ENCODE measurements at places on chromosomes 5 and 9. TPM values are rescaled to one million over a fixed set of nuclear protein-coding genes. Genes with fewer than 3 reads are reported as not detected.
A peak's percentile ranks its signal among the peaks of the same experiment; 100 is the strongest.

DNA sequence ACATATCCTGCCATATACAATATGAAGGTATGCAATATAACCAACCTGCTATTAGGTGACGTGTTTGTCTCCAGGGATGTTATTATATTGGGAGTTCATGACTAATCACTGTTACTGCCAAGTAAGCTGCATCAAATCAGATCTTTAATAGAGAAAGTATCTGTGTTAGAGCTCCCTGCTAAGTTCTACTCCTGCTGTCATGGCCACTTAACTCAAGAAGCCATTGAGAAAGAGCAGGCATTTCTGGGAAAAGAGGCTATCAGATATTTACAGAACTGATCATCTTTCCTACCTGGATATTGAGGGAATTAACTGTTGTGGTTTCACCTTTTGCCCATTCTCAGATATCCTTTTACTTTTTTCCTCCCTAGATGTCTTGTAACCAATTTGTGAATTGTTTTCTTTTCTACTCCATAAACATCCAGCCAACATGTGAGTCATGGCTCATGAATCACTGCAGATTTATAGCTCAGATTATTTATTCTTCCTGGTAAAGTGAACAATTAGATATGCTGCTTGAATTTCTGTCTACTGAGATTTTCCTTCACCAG lies 634.8 kb upstream of the FAM174A start:
- DNase-seq, result no peak

The WNT8A gene
- not detected for total RNA-seq

DNA sequence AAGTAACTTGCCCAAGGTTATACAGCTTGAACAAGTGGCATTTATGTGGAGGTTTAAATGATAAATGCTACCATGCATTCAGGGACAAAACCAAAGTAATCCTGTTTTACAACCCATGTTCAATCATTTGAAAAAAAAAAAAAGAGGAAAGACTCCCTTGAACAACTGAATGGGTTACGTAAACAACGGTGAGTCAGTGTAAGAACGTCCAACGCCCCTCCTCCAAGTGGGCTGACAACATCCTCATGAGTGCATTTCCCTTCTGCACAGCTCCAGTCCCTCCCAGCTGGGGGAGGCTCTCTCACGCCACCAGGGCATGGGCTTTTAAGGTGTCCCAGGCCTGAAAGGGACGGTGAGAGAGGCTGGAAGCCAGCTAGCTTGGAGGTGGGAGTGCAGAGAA lies 90.0 kb downstream of the PRRT1B start:
- DNase-seq, result peak; percentile 89

- DNase-seq, result peak; percentile 32
Observed at GRCh38 chr5:71778678-71779276, 59.7 kb downstream of the CARTPT start.

DNA sequence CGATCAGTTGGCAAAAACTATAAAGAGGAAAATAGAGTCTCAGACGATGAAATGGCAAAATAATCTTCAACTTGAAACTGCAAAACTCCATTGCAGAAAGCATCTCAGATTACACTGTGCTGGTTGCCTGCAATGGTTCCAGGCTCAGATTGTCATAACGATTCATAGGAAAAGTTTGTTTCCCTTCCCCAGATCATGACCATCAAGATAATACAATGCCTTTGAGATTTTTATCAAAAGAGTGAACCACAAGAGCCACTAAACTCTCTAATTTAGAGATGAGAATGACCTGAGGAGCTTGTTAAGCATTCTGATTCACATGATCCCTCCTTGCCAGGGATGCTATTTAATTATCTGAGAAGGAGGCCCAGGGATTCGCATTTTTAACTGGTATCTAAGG lies 52.6 kb upstream of the ITGA1 start:
- DNase-seq, result no peak

The WDR38 gene
- not detected for total RNA-seq

DNA sequence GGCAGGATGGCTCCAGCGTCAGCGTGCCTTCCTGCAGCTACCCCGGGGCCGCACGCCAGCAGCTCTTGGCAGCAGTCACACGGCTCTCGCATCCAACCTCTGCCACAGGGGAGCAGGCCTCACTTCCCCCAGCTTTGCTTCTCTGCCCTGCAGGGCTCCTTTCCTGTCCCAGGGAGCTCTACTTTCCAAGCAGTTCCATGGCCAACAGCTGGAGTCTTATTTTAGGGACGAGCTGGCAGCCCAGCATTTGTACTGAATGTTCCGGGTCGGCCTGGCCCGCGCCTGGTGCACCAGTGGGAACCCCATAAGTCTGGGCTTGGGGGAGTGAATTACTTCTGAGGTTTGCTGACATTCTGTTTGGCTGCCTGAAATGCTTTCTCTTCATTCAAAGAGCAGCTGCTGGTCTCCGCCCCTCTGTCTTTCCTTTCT lies 34.6 kb downstream of the GADD45G start:
- peak; percentile 62 for DNase-seq

GRCh38 chr5:94545870-94546625 lies 72.4 kb downstream of the KIAA0825 start:
- DNase-seq, result no peak

DNA sequence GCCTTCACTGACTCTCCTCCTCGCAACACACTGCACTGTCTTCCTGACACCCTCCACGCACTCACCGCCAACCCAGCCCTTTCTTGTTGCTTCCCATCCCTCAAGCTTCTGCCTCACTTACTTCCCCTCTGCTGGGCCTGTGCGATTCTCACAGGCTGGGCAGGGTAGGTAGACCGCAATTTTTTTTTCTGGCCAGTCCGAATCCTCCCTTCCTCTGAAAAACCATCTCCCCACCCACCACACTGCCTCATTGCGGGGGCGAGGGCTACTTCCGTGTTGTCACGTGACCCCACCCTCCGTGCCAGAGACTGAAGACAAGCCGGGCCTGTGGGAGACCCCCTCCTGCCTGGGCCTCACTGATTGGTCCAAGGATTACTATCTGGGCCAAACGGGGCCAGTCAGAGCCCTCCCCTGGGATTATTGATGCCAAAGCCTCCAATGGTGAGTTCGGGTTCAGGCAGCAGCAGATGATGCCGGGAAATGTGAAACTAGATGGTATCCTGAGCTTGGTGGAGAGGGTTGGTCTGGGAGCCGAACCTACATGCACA lies 73.1 kb downstream of the STK10 start:
- DNase-seq, result no peak

DNA sequence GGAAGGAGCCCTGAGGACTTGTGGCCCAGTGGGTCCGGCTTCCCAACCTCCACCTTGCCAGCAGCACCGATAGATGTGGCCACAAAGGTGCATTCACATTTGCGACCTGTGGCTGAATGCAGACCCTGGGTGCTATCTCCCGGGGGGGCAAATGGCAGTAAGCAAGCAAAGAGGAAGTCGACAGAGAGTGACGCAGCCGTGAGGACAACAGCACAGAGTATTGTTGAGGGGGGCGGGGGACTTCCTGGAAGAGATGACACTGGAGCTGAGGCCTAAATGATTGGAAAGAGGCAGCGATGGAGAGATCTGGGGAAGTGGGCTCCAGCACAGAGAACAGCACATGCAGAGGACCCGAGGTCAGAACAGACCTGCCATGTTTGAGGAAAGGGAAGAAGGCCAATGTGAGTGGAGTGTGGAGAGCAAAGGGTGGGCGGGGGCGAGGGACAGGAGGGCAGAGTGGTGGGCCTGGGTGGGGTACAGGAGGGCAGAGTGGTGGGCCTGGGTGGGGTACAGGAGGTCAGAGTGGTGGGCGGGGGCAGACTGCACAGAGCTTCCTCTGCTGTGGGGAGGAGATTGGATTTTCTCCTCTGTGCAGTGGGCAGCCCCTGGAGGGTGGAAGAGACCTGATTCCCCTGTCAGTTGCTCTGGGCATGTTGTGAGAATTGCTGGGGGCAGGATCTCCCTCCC lies 42.6 kb downstream of the ADAMTS2 start:
- DNase-seq, result no peak

DNA sequence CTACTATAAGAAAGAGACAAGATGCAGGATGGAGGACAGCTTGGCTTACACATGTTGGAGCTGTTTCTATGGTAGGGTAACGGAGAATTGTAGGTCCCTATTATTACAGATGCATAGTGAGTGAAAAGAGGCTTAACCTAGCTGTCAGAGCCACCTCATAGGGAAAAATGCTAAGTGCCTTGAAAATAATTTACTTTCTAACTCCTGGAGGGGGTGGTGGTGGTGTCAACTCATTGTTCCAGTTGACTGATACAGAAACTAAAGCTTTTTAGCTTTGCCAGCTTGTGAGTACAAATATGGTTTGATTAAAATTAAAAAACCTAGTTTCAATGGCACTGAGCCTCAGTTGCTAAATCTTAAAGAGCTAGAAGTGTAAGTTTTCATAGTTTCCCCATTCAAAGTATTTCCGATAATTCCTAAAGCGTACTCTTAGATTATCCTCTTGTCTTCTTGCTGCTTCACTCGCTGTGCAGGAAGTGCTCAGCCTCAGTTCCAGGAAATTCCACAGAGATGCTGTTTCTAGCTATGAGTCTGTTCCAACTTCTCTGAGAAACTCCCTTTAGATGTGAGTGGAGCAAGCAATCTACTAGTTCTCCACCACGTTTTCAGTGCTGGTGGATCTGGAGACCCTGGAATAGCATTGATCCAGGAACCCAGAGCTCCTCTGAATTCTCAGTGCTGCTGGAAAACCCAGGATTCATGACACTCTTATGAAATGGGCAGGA lies 265.2 kb downstream of the DMAC1 start:
- DNase-seq, result no peak

- no peak for DNase-seq
Observed at GRCh38 chr5:16551628-16552027, 65.2 kb downstream of the RETREG1 start.

GRCh38 chr5:61055434-61056006 lies 106.7 kb downstream of the SMIM15 start:
- no peak for DNase-seq

GRCh38 chr9:132670457-132671391 lies at the start of gene GTF3C4:
TSS of gene GTF3C4 (plus strand) at chr9:132670464. CDS start at chr9:132670599, 135 bp downstream.
- no peak for DNase-seq

DNA sequence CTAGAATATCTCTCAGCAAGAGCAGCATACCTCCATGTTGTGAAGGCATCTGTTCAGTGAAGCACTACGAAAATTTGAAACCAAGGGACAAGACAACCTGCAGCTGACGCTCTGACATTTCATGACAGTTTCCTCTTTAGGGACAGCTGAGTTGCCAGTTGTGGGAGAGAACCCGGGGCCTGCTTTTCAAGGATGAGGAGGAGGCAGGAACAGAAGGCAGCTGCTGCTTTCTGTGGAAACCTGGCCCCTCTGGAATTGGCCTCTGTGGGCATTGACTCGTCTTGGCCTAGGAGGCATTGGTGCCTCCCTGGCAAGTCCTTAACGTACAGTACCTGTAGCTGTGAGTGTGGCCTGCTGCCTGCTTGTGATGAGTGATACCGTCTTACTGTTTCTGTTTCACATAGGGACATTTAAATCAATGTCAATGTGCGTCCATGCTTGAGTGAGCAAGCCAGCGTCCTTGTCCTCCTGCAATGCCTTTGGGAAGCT lies 21.6 kb downstream of the SLC46A2 start:
- no peak for DNase-seq

GRCh38 chr5:127599320-127599719 lies 49.6 kb upstream of the CTXN3 start:
- no peak for DNase-seq

- no peak for DNase-seq
Observed at GRCh38 chr5:85921590-85921989, 696.2 kb upstream of the COX7C start.

The CSF2 gene
- total RNA-seq, result not detected

The RABEPK gene
- 14.2 TPM for total RNA-seq

DNA sequence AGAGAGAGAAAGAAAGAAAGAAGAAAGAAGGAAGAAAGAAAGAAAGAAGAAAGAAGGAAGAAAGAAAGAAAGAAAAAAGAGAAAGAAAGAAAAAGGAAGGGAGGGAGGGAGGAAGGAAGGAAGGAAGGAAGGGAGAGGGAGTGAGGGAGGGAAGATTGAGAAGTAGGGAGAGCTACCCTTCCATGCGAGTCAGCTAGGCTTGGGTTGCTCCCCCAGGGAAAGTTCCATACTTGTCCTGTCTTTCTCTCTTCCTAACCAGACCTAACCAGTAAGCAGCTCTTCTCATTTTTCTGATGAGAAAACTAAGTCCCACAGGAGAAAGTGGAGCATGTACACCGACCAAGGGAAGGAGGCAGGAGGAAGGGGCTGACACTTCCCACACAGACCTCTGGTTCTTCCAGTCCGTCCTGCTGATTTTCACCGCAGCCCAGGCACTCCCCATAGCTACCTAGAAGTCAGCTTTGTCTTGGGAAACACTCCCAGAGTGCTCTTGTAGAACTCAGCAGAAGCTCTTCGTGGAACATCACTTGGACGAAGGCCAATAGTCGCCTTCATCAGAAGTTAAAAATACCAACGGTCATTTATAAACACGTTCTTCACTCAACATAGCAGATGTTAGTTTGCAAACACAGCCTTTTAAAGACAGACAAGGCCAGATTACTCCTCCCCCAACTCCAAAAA lies 29.0 kb upstream of the ENTREP1 start:
- no peak for DNase-seq

The SIT1 gene
- total RNA-seq, result 0.68 TPM

- no peak for DNase-seq
Observed at GRCh38 chr5:102289251-102289899, 6.7 kb downstream of the SLCO4C1 start.

The RAPGEF1 gene
- total RNA-seq, result 28.6 TPM

- no peak for DNase-seq
Observed at GRCh38 chr5:181099602-181100086, 31.3 kb downstream of the OR2V1 start.

DNA sequence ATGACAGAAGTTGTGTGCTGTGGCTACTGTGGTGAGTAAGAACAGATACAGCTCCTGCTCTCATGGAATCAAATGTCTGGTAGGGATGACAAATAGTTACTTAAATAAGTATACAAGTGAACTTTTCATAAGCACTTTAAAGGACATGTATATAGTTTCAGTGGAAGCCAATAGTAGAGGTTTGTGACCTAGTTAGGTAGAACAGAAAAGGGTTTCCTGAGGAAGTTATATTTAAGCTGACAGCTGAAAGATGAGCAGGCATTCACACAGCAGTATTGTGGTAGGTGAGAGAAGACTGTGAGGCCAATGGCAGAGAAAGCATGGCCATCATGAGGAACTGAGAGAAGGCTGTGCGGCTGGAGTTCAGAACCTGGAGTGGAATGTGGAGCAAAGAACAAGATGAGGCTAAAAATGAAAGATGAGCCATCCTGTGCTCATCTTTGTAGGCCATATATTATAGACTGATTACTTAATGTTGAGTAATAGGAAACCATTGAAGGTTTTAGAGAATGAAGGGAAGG lies 15.4 kb downstream of the FAM174A start:
- no peak for DNase-seq

DNA sequence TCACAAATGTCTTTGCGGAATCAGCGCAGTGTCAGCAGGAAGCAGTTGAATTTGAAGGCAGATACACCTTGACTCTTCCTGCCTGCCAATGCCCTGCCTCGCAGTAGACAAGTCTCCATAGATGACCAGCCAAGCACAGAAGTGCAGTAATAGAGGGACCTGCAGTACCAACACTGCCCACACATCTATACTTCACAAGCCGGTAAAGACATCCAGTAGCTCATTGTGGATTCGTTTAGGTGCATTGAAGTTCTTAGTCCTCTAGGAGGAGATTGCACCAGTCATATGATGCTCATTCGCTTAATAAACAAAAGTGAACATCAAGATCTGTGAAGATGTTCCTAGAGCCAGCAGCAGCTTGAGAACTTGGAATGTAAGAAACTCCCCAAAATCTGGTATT lies 7.1 kb upstream of the IFNA2 start:
- no peak for DNase-seq

The SLC36A2 gene
- not detected for total RNA-seq

- no peak for DNase-seq
Observed at GRCh38 chr5:84565866-84566265, 181.2 kb upstream of the EDIL3 start.

The ADAMTSL2 gene
- 1.6 TPM for total RNA-seq

- DNase-seq, result no peak
Observed at GRCh38 chr5:113040672-113041260, 64.2 kb downstream of the DCP2 start.
